ENCODE measurements at places on chromosomes 6 and 20.

- DNase-seq, result no peak
Observed at GRCh38 chr6:64672651-64673050, 1034.4 kb downstream of the EYS start.

GRCh38 chr6:131949620-131949908 lies 1.6 kb downstream of the CCN2 start:
- DNase-seq, result no peak

DNA sequence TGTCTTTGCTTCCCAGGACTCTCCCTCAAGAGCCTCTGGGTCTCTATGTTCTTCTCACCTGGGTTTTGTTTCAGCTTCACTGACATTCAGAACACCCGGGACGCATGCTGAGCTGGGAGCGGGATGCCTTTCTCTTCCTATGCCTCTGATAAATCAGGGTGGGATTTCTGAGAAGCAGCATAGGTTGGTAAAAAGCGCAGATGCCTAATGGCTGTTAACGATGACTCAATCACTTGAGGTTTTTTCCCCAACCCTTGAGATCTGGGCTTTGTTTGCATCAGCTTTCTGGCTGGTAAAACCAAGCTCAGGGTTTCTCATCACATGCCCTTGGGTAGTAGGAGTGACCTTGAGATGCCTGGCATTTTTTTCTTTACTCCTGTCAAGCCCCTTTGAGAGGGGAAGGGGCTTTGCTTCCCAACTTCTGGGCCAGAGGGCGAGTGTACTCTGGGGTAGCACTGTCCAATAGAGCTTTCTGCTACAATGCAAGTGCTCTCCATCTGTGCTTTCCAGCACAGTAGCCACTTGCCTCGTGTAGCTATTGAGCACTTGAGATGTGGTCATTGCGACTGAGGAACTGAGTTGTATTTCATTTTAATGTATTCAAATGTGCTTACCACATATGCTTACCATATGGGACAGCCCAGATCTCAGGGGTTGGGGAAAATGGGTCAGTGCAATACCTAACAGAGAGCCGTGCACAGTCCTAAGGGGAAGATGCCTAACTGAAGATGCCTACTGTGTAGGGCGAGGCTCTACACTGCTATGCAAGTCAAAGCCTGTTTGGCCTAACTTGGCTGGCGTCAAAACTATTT lies 69.1 kb downstream of the PPP1R14C start:
- no peak for DNase-seq

DNA sequence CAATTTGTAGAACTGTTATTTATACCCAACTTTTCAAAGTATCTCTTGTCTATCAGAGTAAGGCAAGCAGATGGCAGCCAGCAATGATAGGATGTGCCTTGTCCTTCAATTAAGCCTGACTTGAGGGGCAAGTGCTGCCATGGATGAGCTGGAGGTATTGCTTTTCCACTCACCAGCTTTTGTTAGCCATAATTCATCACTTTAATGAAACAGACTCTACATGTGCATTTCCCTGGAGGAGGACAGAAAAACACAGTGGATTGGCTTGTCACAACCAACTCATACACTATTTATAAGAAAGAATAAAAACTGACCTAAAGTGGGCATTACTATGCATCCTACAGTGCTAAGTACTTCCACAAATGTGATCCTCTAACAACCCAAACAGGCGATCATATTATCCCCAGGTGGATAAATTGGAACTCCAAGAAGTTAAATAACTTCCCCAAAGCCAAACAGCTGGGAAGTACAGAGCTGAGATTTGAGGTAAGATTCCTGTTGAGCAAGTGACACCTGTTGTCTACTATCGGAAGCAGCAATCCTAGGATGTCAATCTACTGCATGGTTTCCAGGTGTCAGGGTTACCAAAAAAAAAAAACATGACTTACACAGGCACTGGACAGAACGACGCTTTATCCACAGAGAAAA lies 73.9 kb upstream of the NRSN1 start:
- DNase-seq, result no peak

- peak; percentile 36 for DNase-seq
Observed at GRCh38 chr6:24743265-24743943, 24.4 kb upstream of the C6orf62 start.

- DNase-seq, result peak; percentile 90
Observed at GRCh38 chr6:27157459-27158315, 89.8 kb upstream of the PRSS16 start.

DNA sequence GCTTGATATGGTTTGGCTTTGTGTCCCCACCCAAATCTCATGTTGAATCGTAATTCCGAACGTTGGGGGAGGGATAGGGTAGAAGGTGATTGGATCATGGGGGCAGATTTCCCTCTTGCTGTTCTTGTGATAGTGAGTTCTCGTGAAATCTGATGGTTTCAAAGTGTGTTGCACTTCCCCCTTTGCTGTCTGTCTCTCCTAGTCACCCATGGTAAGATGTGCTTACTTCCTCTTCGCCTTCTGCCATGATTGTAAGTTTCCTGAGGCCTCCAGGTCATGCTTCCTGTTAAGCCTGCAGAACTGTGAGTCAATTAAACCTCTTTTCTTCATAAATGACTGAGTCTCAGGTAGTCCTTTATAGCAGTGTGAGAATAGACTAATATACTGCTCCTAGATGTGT lies 19.9 kb downstream of the PFDN4 start:
- DNase-seq, result peak; percentile 22

DNA sequence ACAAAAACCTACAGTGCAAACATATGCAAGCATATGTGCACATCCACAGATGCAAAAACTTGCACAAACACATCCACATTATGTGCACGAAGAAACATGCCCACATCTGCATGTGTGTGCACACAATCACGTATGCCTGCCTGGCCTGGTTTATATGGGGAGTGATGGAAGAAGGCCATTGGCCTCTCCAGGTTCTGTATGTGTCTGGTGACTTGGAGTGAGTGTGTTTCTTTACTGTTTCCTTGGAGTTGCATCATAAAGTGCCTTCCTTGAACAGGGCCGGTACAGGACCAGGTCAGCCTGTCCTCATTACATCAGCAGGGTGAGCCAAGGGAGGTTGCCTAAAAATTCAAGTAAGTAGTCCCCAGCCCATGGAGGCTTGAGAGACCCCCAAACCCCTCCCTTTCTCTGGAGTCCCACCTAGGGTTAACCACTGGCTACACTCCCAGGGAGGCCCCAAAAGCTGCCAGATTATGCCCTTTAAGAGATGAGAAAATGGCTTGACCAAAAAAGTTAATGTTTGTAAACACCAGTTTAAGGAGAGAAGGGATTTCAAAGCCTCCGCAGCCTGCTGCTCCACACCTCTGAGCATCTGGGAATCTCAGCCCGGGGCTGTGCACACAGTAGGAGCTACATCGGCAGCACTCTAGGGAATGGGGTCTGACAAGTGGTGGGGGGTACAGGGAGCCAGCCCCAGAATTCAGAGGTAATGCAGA lies 140.8 kb downstream of the VEGFA start:
- no peak for DNase-seq

GRCh38 chr20:18705910-18706309 lies 107.7 kb upstream of the SCP2D1 start:
- peak; percentile 15 for DNase-seq

DNA sequence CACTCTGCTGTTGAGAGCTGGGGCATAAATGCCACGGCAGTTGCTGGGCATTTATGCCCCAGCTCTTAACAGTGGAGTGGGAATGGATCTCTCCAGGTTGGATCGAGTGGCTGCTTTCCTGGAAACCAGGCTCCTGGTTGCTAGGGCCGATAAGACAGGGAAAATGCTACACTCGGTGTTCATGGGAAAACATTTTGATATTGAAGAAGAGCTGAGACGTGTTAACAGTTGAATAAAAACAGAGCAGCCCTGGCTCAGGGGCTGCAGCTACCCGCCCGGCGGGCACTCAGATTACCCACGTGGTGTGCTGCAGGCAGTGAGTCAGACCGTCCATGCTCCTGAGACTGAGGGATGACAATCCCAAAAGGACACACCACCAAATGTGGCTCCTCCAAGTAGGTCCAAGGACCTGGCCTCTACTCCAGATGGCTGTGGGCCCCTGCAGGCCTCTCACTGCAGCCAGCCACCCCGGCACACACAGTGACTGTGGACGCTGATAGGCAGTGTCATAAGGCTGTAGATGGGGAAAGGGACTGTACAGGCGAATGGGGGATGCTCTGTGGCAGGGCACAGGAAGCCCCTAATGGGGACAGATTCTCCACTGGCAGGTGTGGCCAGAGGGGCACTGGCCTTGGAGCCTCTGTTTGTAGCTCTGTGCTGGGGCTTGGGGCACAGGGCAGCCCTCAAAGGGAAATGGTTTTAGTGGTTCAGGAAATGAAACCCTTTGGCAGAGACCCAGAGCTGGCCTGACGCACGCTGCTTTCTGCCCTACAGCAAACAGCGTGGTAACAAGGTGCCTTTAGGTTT lies 237.8 kb downstream of the LY86 start:
- DNase-seq, result peak; percentile 92

- no peak for DNase-seq
Observed at GRCh38 chr6:89360415-89360999, 8.0 kb upstream of the UBE2J1 start.

GRCh38 chr20:46995561-46996142 lies 101.0 kb downstream of the EYA2 start:
- DNase-seq, result no peak

DNA sequence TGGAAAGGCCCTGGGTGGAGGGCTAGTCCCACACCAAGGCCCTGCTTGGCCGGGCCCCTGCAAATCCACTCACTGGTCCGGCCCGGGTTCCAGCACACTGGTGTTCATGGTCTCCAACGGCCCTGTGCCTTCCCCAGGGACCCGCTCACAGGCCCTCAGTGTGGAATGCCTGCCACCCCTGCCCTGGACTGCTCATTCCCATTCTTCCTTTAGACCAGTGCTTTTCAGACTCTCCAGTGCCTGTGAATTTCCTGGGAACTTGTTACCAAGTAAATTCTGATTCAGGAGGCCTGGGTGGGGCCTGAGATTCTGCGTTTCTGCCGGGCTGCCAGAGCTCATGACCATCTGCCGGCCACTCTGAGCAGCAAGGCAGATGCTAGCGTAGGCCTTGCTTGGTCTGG lies 5.7 kb upstream of the PXDC1 start:
- DNase-seq, result no peak

DNA sequence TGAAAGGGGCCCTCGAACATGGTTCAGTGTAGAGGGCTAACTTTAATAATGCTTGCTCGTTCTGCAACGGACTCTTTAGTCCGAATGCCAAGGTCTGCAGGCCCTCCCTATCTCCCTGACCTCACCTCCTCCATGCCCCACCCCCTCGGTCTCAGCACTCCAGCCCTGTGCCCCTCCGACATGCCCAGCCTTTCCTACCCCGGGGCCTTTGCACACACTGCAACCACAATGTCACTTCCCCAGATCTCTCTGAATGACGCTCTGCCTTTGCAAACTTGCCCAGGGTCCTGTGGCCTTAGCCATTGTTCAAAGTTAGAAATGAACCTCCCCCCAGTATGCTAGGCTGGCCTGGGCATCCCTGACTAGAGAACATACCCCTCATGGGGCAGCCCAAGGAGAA lies 50.0 kb upstream of the NFATC2 start:
- DNase-seq, result no peak
